Chondrocyte (in vitro differentiated cells): ENCODE measurements at places on chromosomes 13 and 19. TPM values are rescaled to one million over a fixed set of nuclear protein-coding genes. Genes with fewer than 3 reads are reported as not detected.
A peak's percentile ranks its signal among the peaks of the same experiment; 100 is the strongest.

GRCh38 chr13:67821606-67822005 is 591.5 kb upstream of the PCDH9 start:
- DNase-seq: no peak
- H3K36me3 ChIP-seq: no peaks in the 10 kb centered on the region
- no peaks in the 10 kb centered on the region for H3K4me1 ChIP-seq
- no peaks in the 10 kb centered on the region for H3K27me3 ChIP-seq

GRCh38 chr13:45339399-45339798 is 1.6 kb downstream of the TPT1 start:
- peaks cover 77% of the 10 kb centered on the region for H3K4me1 ChIP-seq
- peaks cover 42% of the 10 kb centered on the region for H3K36me3 ChIP-seq
- peak overlapping the region; percentile 94 for H3K4me3 ChIP-seq
- DNase-seq: no peak
- H3K27me3 ChIP-seq: no peaks in the 10 kb centered on the region

DNA sequence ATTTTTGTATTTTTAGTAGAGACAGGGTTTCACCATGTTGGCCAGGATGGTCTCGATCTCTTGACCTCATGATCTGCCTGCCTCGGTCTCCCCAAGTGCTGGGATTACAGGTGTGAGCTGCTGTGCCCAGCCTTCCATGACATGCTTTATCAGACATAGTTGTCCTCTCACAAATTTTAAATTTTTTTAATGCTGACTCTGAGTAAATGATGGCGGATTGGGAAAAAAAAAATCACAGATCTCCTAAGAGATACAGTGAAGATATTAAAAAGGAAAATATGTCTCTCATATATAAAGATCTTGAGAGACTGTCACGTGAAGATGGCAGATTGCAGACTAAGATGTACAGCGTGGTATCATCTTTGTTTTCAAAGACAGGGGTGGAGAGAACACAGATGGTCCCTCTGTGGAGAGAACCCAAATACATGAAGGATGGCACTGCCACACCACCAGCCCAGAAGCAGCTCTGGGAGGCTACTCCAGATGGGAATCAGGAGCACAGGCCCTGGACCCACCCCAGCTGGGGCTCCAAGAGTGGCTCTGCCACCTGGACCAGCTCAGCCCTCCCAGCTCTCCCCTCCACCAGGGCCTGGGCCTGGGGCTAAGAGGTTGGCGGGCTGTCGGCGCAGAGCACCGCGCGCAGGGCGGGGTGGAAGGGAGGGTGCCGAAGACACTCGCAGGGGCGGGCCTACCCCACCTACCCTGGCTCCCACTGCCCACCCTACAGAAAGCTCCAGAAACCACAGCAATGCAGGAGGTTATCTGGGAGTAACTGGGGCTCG is 20.0 kb upstream of the CCNP start:
- no peak overlapping the region for H3K27ac ChIP-seq
- no peak for DNase-seq
- H3K4me3 ChIP-seq: no peak overlapping the region

DNA sequence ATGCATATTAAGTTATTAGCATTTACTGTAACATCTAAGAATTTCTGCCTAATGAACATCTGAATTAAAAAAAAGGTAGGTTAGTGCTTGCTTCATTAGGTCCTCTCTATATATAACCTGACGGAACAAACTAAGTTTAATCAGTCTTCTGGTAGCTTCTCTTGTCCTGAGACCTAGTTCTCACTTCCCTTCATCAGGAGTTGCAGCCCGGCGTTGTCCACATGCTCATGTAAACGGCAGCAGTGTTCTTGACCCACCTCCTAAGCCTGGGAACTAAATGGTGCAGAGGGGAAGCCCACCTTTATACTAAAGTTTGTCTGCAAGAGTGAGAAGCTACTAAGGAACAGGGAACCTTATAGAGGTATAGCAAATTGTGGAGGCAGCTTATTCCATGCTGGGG is 31.9 kb upstream of the CPB2 start:
- no peak overlapping the region for H3K27ac ChIP-seq
- H3K36me3 ChIP-seq: no peaks in the 10 kb centered on the region
- peaks cover 7% of the 10 kb centered on the region for H3K27me3 ChIP-seq
- H3K4me3 ChIP-seq: no peak overlapping the region
- DNase-seq: no peak

Gene CTXN1
- 21.8 to 41.5 TPM (median 36.0 TPM) in 3 replicates for total RNA-seq

Gene ZNF540
- total RNA-seq: 1.3 to 3.2 TPM (median 1.4 TPM) in 3 replicates

Gene SRRM5
- total RNA-seq: 0.12 to 0.27 TPM in 2 of 3 replicates, not detected in the other

Gene TEX30
- 10.6 to 11.1 TPM (median 11.0 TPM) in 3 replicates for total RNA-seq

Gene TNFRSF19
- total RNA-seq: 1.2 to 1.7 TPM (median 1.3 TPM) in 3 replicates

Gene SERPINE3
- total RNA-seq: not detected in 3 replicates
